ENCODE measurements at places on chromosomes 5 and 9.
A peak's percentile ranks its signal among the peaks of the same experiment; 100 is the strongest.

- no peak for DNase-seq
Measured at GRCh38 chr5:21181609-21182125, 1193.7 kb upstream of the CDH18 start.

GRCh38 chr5:57327561-57328367, 153.9 kb downstream of the GPBP1 start:
- DNase-seq, result no peak

DNA sequence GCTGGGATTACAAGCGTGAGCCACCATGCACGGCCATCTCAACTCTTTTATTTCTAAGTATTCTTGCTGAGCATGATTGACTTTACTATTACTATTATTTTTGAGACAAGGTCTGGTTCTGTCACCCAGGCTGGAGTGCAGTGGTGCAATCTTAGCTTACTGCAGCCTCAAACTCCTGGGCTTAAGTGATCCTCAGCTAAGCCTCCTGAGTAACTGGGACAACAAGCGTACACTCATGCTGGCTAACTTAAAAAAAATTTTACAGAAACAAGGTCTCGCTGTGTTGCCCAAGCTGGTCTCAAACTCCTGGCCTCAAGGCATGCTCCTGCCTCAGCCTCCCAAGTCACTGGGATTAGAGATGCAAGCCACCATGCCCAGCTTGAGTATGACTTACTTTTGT, 443.7 kb downstream of the ARHGEF28 start:
- no peak for DNase-seq

DNA sequence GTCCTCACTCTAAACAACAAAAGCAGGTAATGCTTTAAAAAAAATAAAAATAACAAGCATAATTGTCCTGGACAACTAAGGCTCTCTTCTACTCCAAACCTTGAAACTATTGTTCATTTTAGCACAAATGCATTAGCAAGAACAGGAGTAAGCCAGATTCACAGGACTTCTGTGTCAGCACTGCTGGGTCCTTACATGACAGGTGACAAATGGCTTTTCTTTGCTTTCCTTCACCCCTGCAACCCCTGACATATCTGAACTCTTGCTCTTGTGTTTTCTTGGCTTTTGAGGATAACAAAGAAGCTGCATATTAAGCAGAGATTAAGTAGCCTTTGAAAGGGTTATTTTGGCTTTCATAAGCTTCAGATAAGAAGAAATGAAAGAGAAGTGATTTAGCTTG, 71.1 kb downstream of the ZNF474 start:
- no peak for DNase-seq

GRCh38 chr5:179679014-179679674, 1.7 kb downstream of the CBY3 start:
- DNase-seq, result no peak

DNA sequence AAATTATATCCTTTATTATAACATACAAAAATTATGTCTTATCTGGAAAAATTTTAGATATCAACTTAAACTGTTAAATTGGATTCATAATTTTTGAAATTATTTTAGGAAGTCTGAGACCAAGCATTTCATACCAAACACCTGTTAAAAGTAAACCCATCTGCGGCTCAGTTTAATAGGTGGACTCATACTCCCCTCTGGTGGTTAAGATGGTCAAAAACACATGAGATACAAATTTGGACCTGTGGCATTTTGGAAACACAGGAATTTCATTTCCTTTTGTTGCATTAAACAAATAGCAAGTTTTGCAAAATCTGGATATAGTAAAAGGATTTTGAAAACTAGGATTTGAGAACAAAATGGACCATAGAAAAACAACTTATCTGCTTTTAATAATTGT, 53.7 kb downstream of the RGMB start:
- peak; percentile 23 for DNase-seq

GRCh38 chr5:6449465-6450158, 953 bp downstream of the UBE2QL1 start:
- no peak for DNase-seq

- DNase-seq, result no peak
Measured at GRCh38 chr5:61348447-61348846, 16.4 kb downstream of the ZSWIM6 start.

DNA sequence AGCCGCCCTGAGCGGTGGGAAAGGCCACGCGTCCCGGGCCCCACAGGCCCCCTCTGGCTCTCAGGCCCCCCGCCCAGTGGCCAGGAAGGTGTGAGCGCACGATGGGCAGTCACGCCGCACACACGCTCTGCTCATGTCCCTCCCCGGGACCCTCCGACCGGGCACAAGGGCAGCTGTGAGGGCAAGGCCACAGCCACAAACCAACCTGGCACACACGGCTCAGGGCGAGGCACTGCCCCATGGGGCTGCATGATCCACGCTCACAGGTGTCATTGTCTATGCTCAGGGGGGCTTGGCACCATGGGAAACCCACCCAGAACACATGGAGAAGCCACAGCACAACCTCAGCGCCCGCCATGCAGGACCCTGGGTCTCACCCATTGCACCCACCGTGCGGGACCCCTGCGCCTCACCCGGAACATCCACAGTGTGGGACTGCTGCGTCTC, 51.3 kb downstream of the SLC12A7 start:
- DNase-seq, result no peak

DNA sequence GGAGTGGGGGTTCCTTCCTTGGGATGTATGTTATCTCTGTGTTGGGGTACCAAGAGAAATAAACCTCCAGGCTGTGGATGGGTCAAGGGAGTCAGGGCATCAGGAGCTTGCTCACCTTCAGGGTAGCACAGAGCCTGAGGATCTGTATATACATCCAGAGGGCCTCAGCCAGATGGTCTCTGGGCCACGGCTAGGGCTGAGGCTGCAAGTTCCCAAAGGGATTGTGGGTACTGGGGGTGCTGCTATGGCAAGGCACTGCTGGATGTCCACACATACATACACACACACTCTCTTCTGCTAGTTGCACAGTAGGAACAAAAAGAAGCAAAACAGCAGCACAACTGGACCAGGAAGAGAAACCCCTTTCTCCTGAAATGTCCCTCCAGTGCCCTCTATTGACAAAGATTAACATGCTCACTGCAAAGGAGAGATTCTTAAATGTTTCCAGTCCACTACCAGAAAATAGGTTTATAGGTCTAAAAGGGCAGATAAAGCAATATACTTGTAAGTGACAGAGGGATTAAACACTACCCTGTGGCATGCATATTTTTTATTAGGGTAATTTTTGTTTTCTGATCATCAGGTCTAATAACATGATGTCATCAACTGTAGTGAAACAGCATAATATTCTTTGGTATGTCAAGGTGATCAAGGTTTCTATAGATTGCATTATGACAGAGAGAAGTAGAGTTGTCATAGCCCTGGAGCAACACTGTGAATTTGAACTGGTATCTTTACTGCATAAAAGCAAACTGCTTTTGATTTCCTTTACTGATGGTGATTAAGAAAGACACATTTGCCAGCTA, 56.3 kb upstream of the KCNN2 start:
- no peak for DNase-seq

GRCh38 chr5:150640311-150641005, at the start of gene SYNPO:
Gene SYNPO, plus strand, starts transcription at chr5:150640660. Its CDS starts 7,616 bp downstream, at chr5:150648276.
- peak; percentile 20 for DNase-seq

GRCh38 chr9:96222132-96222531, 79.8 kb downstream of the HSD17B3 start:
- no peak for DNase-seq

DNA sequence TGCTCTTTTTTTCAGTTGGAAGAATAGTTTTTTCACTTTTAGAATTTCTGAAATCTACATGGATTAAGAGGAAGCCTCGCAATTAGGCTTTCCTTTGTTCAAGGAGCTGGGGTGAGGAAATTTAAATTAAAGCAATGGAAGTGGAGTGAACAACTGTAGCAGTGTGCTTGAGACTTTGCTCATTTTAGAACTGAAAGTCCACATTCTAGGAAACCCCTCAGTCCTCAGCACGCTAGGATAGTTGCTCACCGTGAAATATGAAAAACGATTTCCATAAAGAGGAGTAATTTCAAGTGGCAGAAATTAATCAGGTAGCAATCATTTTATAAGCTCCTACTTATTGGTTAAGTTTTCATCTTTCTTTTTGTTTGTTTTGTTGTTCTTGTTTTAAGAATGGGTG, 243.0 kb upstream of the ITGA1 start:
- no peak for DNase-seq

DNA sequence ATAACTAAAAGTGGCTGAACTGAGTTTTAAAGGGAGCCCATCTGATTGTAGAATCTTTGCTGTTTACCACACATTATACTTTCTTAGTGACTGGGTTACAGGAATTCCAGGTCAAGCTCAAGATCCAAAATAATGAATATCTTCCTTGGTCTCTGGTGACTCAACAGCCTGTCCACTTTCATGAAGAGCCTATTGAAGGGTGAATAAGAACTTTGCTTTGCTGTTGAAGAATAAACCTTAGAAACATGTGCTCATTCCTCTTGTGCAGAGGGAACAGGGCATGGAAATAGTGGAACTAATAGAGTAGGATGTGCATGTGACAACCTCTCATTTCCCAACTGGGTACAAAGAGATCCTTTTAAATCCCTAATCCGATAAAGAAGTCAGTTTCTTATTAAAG, 21.4 kb downstream of the ALDH1A1 start:
- DNase-seq, result no peak

- DNase-seq, result no peak
Measured at GRCh38 chr5:36679221-36679989, 73.0 kb downstream of the SLC1A3 start.

GRCh38 chr9:17810728-17811571, 232.1 kb downstream of the SH3GL2 start:
- DNase-seq, result no peak

DNA sequence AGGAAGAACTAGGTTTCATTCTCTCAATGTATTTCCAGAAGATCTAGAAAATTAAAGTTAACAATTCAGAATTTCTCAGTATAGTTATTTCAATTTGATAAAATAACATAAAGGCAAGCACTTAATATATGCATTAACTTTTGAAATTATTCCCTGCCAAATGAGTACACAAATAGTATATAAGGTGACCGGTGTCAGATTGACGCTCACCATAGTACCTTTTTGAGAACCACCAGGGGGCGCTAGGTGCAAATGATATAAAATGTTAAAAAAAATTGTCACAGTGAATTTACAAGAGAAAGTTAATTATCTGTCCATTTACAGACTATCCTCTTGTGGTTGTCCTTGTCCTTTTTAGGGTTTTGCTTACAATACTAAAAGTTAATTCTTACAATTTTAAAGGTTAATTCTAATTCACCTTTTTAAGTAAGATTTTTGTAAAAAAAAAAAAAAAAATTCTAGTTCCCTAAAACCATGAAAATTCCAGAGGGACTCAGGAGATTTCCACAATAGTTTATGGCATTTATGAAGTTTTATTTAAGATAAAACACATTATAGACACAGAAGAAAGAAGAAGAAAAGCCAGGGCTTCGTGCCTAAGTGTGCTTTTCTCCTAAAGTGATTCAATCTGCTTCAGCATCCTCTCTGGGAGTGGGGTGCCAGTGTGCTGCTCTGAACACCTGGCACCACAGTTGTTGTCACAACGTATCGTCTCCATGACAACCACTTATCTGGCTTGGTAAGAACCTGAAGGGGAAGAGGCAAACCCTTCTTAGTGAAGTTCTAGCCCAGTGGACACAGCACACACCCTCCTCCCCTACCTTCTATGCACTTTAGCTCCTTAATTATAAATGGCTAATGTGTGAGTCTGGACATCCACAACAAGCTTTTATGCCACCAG, 1.7 kb downstream of the ADAMTS16 start:
- peak; percentile 63 for DNase-seq

GRCh38 chr5:78540335-78541085, 108.1 kb downstream of the LHFPL2 start:
- no peak for DNase-seq

DNA sequence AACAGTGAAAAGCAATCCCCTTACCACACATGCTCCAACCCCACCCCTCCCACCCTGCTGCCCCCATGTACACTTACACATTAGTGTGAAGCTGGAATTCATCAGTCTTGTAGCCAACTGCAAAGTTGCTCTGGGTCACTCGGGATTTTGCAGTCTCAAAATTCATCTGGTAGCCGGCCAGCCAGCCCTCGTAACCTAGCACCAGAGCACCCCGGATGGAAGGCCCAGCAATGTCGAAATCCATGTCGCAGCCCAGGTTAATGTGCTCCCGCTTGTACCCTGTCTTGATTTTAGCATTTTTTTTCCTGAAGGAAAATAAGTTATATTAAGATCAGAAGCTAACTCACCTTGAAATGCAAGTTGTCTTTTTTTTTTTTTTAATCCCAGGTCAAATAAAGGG, 12.2 kb upstream of the C5orf15 start:
- no peak for DNase-seq

- DNase-seq, result no peak
Measured at GRCh38 chr9:119179701-119180100, 189.5 kb downstream of the BRINP1 start.

GRCh38 chr5:1464096-1464446, 18.8 kb upstream of the SLC6A3 start:
- no peak for DNase-seq

DNA sequence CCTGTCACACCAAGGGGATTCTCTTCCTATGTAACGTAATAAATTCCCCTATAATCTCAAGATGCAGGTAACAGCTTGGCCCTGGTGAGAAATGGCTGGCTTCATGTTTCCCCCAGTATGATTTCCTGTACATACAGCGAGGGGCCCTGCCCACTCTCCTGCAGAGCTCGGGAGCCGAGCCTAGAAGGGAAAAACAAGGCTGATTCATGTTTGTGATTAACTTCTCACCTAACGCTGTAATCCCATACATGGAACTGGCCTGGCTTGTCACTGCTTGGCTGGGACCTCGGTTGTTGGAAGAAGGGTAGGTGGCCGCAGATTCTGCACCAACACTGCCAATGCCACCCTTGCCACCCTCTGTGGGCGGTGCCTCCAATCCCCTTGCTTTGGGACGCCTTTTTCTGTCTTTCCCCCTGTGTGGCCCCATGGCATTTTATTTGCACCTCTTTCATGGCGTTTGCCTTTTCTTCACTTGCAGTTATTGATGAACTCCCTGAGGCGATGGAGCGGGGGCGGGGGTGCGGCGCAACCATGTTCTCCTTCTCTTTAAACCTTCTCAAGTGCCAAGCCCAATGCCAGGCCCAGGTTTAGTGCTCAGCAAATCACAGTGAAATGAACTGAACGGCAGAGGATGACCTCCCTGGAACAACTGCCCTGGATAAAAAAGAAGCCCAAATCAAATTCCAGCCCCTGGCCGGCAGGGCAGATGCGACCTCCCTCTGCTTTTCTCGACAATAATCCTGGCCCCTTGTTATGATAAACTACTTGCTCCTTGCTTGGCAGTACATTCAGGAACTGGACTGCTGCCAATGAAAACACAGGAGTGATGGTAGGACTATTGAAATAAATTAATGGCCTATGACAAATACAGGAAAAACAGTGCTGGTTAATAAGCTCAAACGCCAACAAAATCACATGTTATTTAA, 108.1 kb downstream of the TMEM174 start:
- peak; percentile 86 for DNase-seq

GRCh38 chr9:134065612-134066419, 2.0 kb downstream of the BRD3 start:
- DNase-seq, result no peak

Measured in DMS 273 treated with DMSO at 0.1 percent for 48 hours (cell line).